ENCODE measurements at places on chromosomes 3 and 15.

GRCh38 chr3:187840856-187841255, 95.6 kb upstream of the BCL6 start:
- no peak for DNase-seq

DNA sequence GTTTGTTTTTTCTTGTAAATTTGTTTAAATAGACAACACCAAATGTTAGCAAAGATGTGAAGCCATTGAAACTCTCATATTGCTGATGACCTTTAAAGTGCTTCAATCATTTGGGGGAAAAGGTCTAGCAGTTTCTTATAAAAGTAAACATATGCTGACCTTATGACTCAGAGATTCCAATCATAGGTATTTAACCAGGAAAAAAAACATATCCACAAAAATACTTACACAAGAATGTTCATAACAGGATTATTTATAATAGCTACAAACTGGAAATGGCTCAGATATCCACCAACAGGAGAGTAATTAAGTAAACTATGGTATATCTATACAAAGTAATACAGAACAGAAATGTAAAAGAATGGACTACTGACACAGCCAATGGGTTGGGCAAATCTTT, 27.1 kb upstream of the RORA start:
- no peak for DNase-seq

- no peak for DNase-seq
Measured at GRCh38 chr3:80618295-80619256, 850.8 kb upstream of the ROBO1 start.

DNA sequence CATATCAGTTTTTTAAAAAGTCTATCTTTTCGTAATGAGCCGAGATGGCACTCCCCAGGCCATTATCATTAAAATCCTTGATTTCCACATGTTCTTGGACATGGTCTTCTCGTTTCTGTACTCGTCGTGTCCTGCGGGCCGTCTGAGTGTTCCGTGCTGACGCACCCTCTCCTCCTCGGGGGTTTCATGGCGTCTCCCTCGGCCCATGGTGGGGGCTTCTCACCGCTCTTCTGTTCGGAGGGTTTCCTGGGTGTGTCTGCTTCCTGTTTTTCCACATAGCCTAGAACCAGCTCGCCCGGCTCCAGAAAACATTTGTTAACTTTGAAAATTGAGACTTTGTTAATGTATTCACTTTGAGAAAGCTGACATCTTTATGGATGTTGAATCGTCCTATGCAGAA, 92.7 kb downstream of the VGLL4 start:
- DNase-seq = no peak

DNA sequence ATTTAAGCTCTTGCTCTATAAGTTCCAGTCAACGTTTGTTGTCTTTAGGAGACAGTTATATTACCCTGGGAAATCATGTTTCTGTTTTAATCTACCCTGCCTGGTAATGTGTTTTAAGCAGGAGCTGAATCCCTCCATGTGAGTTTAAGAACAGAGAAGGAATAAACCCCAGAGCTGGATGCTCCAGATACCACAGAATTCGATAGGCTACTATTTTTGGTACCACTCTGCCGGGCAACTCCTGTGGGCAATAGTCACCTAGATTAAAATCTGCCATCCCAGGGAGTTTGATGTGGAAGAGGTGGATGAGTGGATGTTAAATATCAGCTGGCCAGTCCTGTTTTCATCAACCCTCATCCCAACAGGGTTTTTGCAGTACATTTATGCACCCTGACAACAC, 20.4 kb downstream of the NUDT16 start:
- no peak for DNase-seq

GRCh38 chr3:192919901-192920300, 2.2 kb upstream of the MB21D2 start:
- no peak for DNase-seq

GRCh38 chr3:131082871-131083863, 56.5 kb downstream of the NEK11 start:
- DNase-seq = no peak

GRCh38 chr3:5321666-5322340, 134.3 kb downstream of the EDEM1 start:
- no peak for DNase-seq

GRCh38 chr3:48686538-48687219, 964 bp upstream of the NCKIPSD start:
- no peak for DNase-seq

GRCh38 chr3:193828477-193828876, 235.5 kb downstream of the OPA1 start:
- no peak for DNase-seq

DNA sequence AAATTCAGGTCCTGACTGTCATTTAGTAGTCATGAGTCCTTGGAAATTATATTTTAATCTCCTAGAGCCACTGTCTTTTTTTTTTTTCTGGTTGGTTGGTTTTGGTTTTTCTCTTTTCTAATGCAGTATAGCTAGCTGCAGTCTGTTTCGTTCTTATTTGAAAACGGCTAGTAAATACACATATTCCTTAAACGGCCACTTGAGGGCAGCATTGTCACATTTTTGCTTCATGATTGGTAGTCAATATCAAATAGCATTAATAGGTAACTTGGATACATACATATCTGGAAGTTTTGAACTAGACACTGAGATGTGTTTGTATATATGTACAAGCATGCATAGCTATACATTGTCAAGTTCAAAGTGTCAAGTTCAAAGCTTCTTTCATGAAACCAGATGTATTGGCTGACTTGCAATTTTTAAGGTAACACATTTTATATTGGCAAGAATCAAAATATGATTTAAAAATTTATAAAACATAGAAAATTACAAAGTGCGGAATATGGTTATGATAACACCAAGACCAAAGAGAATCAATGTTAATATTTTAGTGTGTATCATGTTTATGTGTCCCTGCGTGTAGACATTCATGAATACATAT, 22.5 kb downstream of the GABRA5 start:
- peak; percentile 46 for DNase-seq

GRCh38 chr3:156226676-156227420, 106.5 kb downstream of the KCNAB1 start:
- no peak for DNase-seq

DNA sequence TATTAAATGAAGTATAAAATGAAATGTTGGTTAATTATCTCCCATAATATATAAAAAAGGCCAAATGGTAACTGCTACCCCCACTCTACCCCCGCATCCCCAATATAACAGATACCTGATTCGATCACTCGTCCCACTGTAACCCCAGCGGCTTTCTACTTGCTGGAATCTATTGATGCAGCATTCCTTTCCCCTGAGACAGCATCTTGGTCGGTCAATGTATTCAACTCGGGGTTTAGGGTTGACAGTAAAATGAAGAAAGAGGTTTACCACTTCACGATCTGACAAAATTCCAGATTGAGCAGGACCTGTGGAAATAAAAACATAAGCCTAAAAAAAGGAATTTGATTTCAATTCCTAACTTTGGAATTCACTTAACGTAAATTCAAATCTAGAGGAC, 18.6 kb upstream of the C15orf40 start:
- DNase-seq = no peak

GRCh38 chr3:72887343-72887704, 522 bp upstream of the GXYLT2 start:
- no peak for DNase-seq

- no peak for DNase-seq
Measured at GRCh38 chr3:13021141-13022114, 51.8 kb downstream of the IQSEC1 start.

DNA sequence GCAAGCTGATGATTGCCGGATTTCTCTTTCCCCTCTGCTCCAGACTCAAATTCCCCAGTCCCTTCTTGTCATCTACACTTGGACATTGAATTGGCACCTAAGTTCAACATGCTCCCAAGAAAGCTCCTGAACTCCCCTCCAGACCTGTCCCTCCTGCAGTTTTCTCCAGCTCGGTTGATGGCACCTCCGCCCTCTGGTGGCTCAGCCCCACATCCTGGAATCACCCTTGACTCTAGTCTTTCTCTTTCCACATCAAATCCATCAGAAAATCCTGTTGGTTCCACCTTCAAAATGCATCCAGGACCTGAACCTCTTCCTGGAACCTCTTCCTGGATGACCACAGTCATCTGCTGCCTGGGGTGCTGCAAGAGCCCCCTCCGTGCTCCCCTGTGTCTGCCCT, 60.1 kb downstream of the RASGRF1 start:
- DNase-seq = no peak

Data from KG1 (cell line).